ENCODE measurements at places on chromosomes 6 and 20. TPM values are rescaled to one million over a fixed set of nuclear protein-coding genes. Genes with fewer than 3 reads are reported as not detected.

DNA sequence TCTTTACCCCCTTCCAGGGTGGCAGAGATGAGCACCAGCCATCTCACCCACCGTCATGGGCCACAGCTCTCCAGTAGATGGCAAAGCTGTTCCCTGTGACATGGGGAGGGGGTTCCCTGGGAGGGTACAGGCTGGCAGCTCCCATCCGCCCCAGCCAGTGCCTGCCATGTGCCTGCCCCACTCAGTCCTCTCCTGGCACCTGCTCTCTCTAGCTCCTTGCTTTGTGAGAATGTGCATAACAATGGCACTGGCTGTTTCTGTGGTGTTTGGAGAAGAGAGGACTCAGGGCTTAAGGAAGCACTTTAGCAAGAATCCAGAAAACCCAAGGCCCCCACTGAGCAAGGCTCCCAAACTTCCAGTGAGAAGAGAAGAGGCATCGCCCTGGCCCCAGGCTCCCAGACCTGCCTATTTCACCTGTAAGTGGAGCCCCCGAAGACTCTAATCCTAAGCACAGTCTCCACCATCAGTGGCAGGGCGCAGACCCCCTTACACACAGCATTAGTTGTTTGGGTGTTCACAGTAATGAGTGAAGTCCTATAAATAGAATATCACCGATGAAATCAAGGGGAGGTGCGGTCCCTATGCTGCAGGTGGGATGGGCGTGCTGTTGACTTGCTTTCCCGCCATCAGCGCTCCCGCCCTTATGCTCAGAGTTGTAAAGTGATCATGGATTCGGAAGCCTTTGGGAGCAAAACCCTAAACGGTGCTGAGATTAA, 110.2 kb downstream of the AGPAT4 start:
- DNase-seq = no peak

DNA sequence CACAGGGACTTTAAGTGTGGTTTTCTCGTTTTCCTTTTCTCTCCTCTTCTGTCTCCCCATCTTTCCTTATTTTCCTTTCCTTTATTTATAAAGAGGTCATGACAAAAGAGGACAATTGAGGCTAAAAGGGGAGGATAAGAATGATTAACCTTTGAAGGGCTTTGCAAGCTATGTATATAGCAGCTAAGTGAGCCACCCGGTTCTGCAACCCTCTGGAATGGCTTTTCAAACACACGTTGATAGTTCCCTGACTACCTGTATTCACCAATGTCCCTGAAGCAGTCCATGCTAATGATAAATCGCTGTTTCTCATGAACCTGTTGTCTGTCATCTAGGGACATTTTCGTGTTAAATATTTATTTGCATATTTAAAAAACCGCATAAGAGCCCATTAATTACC, 124.4 kb upstream of the RALGAPA2 start:
- no peak for DNase-seq

The GPR63 gene
- 0.07 TPM for total RNA-seq

- no peak for DNase-seq
Observed at GRCh38 chr6:162343198-162343935, 384.2 kb downstream of the PRKN start.

GRCh38 chr6:84432619-84433018, 205.2 kb upstream of the CEP162 start:
- DNase-seq = no peak

The ADGRB3 gene
- 0.25 TPM for total RNA-seq

DNA sequence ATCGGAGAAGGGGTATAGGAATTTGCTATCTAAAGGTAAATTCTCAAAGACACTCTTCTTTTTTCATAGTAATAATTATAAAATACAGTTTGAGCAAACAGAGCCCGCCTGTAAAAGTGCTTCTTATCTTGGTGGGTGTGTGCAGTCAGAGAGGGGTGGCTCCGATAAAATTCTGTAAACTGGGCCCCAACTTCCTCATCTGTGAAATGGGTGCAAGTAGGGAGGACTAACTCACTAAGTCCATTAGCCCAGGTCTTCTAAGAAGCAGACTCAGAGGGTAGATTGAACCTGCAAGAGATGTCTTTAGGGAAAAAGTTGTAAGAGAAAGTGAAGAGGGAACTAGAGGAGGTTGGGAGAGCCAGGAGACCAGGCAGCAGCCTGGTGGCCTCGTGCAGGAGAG, 245.8 kb upstream of the RREB1 start:
- DNase-seq = no peak

The CABLES2 gene
- total RNA-seq = 1.4 TPM

The LST1 gene
- total RNA-seq = 21.5 TPM

- DNase-seq = no peak
Observed at GRCh38 chr6:95804847-95805541, 210.8 kb upstream of the FUT9 start.

DNA sequence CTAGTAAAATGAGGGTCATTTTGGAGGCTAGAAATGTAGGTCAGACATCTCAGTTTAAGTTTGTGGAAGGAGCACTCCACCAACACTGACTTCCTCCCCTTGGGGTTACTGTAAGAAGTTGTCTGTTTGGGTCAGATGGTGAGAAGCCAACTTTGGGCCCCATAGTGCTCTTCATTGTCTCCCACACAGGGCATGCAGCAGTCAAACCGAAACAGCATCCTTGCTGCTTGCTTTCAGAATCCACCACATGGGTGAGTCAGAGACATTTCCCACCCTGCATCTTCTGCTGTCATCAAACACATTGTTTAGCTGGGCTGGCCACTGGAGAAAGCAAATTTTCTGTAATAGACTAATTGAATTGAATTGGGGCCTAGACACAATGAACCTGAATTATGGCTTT, 16.8 kb downstream of the IL17F start:
- no peak for DNase-seq

The SPDEF gene
- total RNA-seq = not detected

The KIF25 gene
- total RNA-seq = not detected

DNA sequence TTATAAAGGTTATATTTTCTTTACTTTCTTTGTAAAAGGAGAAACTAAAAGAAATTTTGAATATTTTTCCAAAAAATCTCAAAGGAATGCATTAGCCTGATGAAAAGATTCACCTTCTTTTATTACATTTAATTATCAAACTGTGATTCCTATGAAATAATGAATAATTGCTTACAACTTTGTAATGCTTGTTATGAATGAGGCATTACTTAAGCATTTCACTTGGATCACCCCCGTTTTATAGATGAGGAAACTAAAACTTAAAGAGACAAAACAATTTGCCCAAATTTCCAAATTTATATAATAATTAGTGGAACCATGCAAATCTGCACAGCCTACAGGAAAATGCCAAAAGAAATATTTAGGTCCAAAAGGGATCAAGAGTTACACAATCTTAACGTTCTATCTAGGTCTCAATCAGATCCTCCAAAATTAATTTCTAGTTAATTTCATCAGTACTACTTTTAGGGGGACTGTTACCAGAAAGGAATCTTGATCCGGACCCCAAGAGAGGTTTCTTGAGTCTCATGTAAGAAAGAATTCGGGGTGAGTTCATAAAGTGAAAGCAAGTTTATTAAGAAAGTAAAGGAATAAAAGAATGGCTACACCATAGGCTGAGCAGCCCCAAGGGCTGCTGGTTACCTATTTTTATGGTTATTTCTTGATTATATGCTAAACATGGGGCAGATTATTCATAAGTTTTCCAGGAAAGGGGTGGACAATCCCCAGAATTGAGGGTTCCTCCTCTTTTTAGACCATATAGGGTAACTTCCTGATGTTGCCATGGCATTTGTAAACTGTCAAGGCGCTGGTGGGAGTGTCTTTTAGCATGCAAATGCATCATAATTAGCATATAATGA, 288.0 kb downstream of the ADGB start:
- DNase-seq = no peak

- no peak for DNase-seq
Observed at GRCh38 chr6:26360451-26361416, 4.3 kb upstream of the BTN3A2 start.

The C6orf141 gene
- 0.18 TPM for total RNA-seq

- no peak for DNase-seq
Observed at GRCh38 chr6:119278625-119279024, 70.9 kb downstream of the MAN1A1 start.

GRCh38 chr20:16974080-16974854, 226.1 kb downstream of the OTOR start:
- DNase-seq = no peak
